Natural killer cell (primary cell): ENCODE measurements at places on chromosomes 3 and 15.

- DNase-seq = no peak
Measured at GRCh38 chr3:119240101-119240590, 532 bp downstream of the B4GALT4 start.

GRCh38 chr3:14460342-14461005 is 58.1 kb downstream of the SLC6A6 start:
- no peak for DNase-seq

DNA sequence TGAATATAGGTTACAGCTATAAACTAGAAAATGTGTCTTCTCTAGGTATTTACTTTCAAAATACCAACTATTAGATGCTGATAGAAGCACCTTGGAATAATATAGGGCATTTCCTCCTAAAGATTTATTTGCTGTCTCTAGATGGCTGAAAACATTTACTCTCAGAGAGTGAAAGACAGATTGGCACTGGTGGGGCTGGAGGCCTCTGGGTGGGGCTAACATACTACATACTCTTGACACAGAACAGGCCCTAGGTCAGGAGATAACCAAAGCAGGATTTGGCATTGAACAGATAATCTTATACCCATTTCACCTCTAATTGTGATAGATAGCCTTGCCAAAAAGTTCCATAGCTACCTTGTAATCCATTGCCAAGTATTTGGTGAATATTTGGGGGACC is 253.3 kb upstream of the TBC1D5 start:
- no peak for DNase-seq

- DNase-seq = no peak
Measured at GRCh38 chr15:91135201-91136130, 35.4 kb downstream of the SV2B start.

GRCh38 chr3:56629451-56629850 is 53.6 kb downstream of the TASOR start:
- DNase-seq = no peak

DNA sequence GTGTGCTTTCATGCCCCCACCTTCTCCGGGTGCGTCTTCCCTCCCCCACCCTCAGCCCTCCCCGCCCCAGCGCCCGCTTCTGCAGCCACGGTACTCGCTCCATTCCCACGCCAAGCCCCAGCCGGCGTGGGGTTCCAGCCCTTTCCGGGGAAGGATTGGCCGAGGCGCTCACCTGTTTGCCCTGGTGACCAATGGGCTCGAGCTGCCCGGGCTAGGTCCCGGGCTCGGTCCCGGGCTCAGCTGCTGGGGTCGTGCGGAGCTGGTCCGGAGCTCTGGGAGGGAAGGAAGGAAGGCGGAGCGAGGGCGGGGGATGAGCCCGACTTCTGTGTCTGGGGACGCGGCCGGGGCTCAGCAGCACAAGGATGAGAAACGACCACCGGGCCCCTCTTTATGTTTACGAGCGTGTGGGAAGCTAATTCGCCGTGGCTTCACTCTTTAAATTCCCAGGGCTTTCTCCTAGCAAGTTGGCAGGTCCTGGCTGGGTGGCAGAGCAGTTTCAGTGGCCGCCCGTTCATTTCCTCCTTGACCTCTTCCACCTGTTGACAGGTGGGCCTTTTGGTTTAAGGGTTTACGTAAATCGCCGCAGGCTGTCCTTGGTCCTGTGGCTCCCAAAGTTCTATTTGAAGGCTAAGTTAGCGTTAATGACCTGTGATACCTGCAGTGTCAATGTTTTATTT is at the start of gene IGSF10:
Gene IGSF10, minus strand, starts transcription at position 288 of the 677 bp plus-strand sequence. CDS start 2,352 bp downstream, outside the sequence.
- DNase-seq = no peak

- DNase-seq = no peak
Measured at GRCh38 chr3:36989005-36989404, 3.9 kb downstream of the EPM2AIP1 start.

GRCh38 chr3:127905556-127905955 is 9.5 kb upstream of the KBTBD12 start:
- DNase-seq = no peak

- no peak for DNase-seq
Measured at GRCh38 chr15:51224428-51224827, 114.0 kb downstream of the CYP19A1 start.

DNA sequence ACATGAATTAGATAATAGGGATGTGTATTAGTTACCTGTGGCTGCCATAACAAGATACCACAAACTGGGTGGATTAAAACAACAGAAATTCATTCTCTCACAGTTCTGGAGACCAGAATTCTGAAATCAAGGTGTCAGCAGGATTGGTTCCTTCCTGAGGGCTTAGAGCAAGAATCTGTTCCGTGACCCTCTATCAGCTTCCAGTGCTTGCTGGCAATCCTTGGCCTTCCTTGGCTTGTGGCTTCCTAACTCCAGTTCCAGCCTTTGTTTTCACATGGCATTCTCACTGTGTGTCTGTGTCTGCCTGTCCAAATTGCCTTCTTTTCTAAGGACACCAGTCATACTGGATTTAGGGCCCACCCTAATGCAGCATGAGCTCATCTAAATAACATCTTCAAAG is 94.4 kb upstream of the NR2E3 start:
- DNase-seq = no peak

- no peak for DNase-seq
Measured at GRCh38 chr3:129366312-129366831, 62.1 kb downstream of the EFCAB12 start.

DNA sequence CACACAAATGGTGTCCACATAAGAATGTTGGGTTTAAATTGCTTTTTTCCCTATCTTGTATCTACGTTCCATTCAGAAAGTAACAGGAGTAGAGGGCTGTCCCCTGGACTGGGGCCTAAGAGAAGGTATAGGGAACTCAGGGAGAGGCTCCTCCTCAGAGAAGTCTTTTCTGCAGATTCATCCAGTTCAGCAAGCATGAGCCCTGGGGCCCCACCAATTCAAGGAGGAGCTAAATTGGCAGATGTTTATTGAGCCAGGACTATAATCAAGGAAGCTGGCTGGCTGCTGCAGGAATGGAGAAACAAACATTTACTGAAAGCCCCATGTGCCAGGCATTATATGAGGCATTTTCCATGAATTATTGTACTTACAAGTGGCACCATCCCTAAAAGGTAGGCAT is 22.1 kb upstream of the LARS2 start:
- DNase-seq = no peak

- DNase-seq = no peak
Measured at GRCh38 chr3:128548426-128549282, 55.7 kb upstream of the GATA2 start.
